ENCODE measurements at places on chromosomes 13 and 19.

DNA sequence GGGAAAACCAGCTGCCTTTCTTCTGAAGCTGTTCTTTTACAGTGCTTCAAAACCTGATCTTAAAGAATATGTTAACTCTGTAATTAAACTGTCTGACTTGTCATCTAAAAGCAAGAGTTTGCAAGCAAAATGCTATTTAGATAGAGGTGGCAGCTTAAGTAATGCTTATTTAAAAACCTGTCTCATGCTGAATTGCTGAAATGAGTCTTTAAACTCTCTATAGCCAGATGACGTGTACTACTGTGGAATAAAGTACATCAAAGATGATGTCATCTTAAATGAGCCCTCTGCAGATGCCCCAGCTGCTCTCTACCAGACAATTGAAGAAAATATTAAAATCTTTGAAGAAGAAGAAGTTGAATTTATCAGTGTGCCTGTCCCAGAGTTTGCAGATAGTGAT lies 22.9 kb downstream of the ITM2B start:
- H3K36me3 ChIP-seq = peaks cover 56% of the 10 kb centered on the region
- H3K4me3 ChIP-seq = no peak overlapping the region
- no peak overlapping the region for H3K27ac ChIP-seq

- H3K4me1 ChIP-seq = peaks cover 63% of the 10 kb centered on the region
- no peaks in the 10 kb centered on the region for H3K27me3 ChIP-seq
- H3K27ac ChIP-seq = 0 out of 2 replicates have a peak overlapping the region, but pooled peaks have one; percentile 21
Observed at GRCh38 chr13:23381866-23382265, 51.6 kb downstream of the SACS start.

GRCh38 chr13:82614086-82614485 lies 1268.2 kb downstream of the SLITRK1 start:
- H3K4me1 ChIP-seq = no peaks in the 10 kb centered on the region
- no peak for DNase-seq
- no peak overlapping the region for H3K27ac ChIP-seq

GRCh38 chr13:40181203-40181845 lies 485.1 kb downstream of the FOXO1 start:
- H3K4me3 ChIP-seq = no peak overlapping the region
- H3K36me3 ChIP-seq = no peaks in the 10 kb centered on the region
- no peaks in the 10 kb centered on the region for H3K27me3 ChIP-seq
- no peaks in the 10 kb centered on the region for H3K4me1 ChIP-seq
- H3K27ac ChIP-seq = no peak overlapping the region
- no peak for DNase-seq

GRCh38 chr19:32020538-32020937 lies 324.9 kb upstream of the ZNF507 start:
- H3K36me3 ChIP-seq = no peaks in the 10 kb centered on the region
- no peak overlapping the region for H3K4me3 ChIP-seq
- no peak for DNase-seq
- no peak overlapping the region for H3K27ac ChIP-seq

GRCh38 chr13:63308549-63309165 lies 1893.0 kb upstream of the PCDH20 start:
- H3K36me3 ChIP-seq = no peaks in the 10 kb centered on the region
- H3K4me1 ChIP-seq = no peaks in the 10 kb centered on the region
- no peak overlapping the region for H3K27ac ChIP-seq
- no peak overlapping the region for H3K4me3 ChIP-seq
- no peak for DNase-seq

DNA sequence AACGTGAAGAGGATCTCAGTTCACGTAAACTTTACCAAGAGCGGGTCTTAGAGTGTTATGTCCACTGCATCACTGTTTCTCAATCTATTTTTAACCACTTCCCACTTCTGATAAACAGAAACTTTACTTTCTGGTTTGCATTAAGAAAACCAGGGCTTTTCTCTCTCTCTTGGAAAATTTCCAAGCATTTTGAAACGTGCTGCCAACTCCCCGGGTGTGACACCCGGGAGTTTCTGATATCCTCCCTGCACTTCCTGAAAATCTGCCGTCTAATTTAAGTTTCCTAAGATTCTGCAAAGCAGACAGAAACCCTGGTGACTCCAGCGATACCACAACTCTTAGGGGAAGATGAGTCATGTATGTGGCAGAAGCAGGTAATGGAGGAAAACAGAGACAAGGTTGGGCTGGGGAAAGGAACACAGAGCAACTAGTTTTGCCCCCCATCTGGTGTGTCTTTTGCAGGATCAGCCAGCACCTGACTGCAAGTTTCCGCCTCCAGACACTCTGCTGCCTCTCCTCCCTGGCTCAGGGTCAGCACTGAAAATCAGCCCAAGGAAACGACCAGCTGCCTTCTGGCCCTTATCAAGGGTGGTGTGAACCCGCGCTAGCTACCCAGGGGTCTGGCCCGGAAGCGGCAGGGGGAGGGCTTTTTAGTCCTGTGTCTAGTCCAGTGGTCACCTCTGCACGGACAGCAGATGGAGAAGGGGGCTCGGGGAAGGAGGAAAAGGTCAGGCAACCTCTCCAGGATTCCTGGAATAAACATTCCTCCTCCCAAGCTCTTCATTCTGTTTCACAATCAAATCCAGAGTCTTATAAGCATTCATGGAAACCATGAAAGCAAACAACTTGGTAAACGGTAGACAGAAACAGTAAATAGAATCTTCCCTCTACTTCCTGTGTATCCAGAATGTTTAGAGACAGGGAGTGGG lies 11.3 kb upstream of the FFAR2 start:
- peaks cover 5% of the 10 kb centered on the region for H3K27me3 ChIP-seq
- H3K27ac ChIP-seq = no peak overlapping the region
- no peaks in the 10 kb centered on the region for H3K4me1 ChIP-seq

DNA sequence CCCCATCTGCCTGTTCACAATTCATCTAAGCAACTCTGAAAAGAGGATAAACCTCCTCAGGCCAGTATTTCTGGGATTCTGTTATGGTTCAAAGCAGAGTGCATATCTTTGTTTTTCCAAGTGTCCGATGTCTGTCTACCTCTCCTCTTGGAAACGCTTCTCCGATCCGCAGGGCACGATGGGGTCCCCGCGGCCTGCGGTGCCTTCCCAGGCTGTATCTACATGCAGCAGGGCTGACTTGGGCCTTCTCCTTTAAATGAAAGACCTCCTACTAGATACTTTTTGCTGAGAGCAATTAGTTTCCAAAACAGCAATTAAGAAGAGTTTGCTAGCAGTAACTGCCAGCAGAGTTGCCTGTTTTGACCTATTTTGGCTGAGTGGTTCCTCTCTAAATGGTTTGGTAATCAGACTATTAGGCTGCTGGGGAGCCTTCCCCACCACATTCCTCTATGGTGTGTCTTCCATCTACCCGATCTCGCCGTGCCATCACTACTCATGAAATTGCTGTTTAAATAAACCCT lies 23.5 kb downstream of the COL4A2 start:
- H3K27ac ChIP-seq = peak overlapping the region; percentile 92
- H3K4me3 ChIP-seq = peak overlapping the region; percentile 29
- peaks cover 22% of the 10 kb centered on the region for H3K36me3 ChIP-seq

- no peaks in the 10 kb centered on the region for H3K27me3 ChIP-seq
- no peak overlapping the region for H3K27ac ChIP-seq
- peak; percentile 1 for DNase-seq
- H3K4me3 ChIP-seq = no peak overlapping the region
- peaks cover 13% of the 10 kb centered on the region for H3K4me1 ChIP-seq
- H3K36me3 ChIP-seq = no peaks in the 10 kb centered on the region
Observed at GRCh38 chr13:27125357-27126282, 46.0 kb downstream of the USP12 start.

DNA sequence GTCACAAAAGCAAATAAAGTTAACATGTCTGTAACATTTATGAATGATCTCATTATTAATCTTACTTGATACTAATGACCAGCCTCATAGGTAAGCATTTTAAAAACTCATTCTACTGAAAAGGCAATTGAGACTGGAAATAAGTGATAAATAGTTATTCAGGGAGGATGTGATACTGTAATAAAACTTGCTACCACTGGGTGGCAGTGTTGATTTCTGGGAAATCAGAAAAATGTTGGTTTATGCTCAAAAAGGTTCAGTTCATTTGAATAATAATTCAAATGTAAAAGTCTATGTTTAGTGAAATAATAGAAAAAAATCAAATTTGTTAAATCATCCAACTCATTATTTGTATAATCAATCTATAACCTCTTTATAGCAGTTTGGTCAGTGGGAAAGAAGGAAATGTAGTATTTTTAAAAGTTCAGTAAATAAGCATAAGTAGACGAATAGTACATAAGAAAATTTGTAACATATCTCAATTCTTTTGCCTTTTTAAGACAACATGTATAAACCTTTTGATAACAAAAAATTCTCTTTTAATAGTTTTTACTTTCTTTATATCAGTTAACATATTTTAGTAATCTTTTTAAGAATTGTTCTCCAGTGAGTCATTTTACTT lies 9.6 kb downstream of the ABHD13 start:
- H3K36me3 ChIP-seq = peaks cover 12% of the 10 kb centered on the region
- H3K27me3 ChIP-seq = no peaks in the 10 kb centered on the region
- H3K27ac ChIP-seq = no peak overlapping the region
- H3K4me1 ChIP-seq = no peaks in the 10 kb centered on the region

- peaks cover 3% of the 10 kb centered on the region for H3K27me3 ChIP-seq
- no peak overlapping the region for H3K27ac ChIP-seq
- DNase-seq = peak; percentile 49
Observed at GRCh38 chr19:13396250-13397080, 109.8 kb downstream of the CACNA1A start.

DNA sequence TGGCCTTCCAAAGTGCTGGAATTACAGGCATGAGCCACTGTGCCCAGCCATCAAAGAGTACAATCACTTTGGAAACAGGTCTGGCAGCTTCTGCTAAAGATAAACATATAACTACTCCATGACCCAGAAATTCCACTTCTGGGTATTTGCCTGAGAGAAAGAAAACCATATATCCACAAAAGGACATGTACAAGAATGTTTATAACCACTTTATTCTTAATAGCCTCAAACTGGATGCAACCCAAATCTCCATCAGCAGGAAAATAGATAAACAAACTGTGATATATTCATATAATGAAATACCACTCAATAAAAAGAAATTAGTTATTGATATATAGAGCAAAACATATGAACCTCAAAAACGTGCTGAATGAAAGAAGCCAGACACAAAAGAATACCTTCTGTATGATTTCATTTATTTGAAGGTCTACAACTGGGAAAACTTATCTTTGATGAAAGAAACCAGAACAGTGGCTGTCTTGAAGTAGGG lies 40.5 kb downstream of the TEX26 start:
- no peak for DNase-seq
- no peaks in the 10 kb centered on the region for H3K27me3 ChIP-seq
- peaks cover 24% of the 10 kb centered on the region for H3K4me1 ChIP-seq
- no peak overlapping the region for H3K4me3 ChIP-seq
- H3K27ac ChIP-seq = no peak overlapping the region

- peaks cover 10% of the 10 kb centered on the region for H3K36me3 ChIP-seq
- no peaks in the 10 kb centered on the region for H3K27me3 ChIP-seq
- H3K4me1 ChIP-seq = peaks cover 42% of the 10 kb centered on the region
- H3K27ac ChIP-seq = peak overlapping the region; percentile 58
Observed at GRCh38 chr19:4976401-4977298, 7.7 kb downstream of the KDM4B start.

GRCh38 chr13:101631395-101631794 lies 178.9 kb downstream of the ITGBL1 start:
- H3K4me1 ChIP-seq = peaks cover 5% of the 10 kb centered on the region
- no peak overlapping the region for H3K4me3 ChIP-seq
- no peaks in the 10 kb centered on the region for H3K27me3 ChIP-seq
- no peak overlapping the region for H3K27ac ChIP-seq
- no peaks in the 10 kb centered on the region for H3K36me3 ChIP-seq

- H3K36me3 ChIP-seq = peaks cover 37% of the 10 kb centered on the region
- no peak overlapping the region for H3K27ac ChIP-seq
- no peak for DNase-seq
- H3K4me1 ChIP-seq = no peaks in the 10 kb centered on the region
Observed at GRCh38 chr19:33463199-33463598, 58.4 kb downstream of the PEPD start.

- H3K27me3 ChIP-seq = peaks cover 9% of the 10 kb centered on the region
- DNase-seq = no peak
- no peak overlapping the region for H3K4me3 ChIP-seq
- no peak overlapping the region for H3K27ac ChIP-seq
Observed at GRCh38 chr19:7722231-7722651, 9.7 kb downstream of the CLEC4G start.

GRCh38 chr19:7294558-7295212 lies 471 bp upstream of the INSR start:
- no peaks in the 10 kb centered on the region for H3K4me1 ChIP-seq
- H3K4me3 ChIP-seq = peak overlapping the region; percentile 41
- no peak overlapping the region for H3K27ac ChIP-seq
- peak; percentile 8 for DNase-seq
- no peaks in the 10 kb centered on the region for H3K36me3 ChIP-seq

GRCh38 chr13:40069173-40070044 lies 413.9 kb downstream of the COG6 start:
- H3K27me3 ChIP-seq = 0 out of 2 replicates have a peak, but pooled peaks cover 2% of the 10 kb centered on the region
- no peak overlapping the region for H3K4me3 ChIP-seq
- no peaks in the 10 kb centered on the region for H3K36me3 ChIP-seq
- peak; percentile 46 for DNase-seq
- no peak overlapping the region for H3K27ac ChIP-seq
- H3K4me1 ChIP-seq = peaks cover 4% of the 10 kb centered on the region

DNA sequence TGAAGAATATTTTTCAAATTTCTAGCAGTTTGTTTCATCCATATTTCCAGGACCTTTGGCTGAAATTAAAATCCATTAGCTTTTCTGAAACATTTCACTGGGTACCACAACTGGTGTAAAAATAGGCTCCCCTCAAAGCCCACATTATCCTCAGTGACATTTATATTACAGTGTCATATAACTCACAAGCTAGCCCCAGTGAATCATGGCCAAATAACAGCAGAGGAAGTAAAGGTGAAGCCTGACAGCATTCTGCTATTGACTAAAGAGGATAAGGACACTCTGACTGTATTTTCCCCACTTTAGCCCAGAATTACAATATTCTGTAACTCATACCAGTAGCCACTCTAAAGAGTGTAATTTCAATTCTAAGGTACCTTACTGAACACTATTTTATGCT lies 21.9 kb downstream of the KCTD12 start:
- no peak overlapping the region for H3K27ac ChIP-seq
- H3K27me3 ChIP-seq = no peaks in the 10 kb centered on the region
- no peak overlapping the region for H3K4me3 ChIP-seq
- no peaks in the 10 kb centered on the region for H3K36me3 ChIP-seq
- no peak for DNase-seq
- H3K4me1 ChIP-seq = no peaks in the 10 kb centered on the region

DNA sequence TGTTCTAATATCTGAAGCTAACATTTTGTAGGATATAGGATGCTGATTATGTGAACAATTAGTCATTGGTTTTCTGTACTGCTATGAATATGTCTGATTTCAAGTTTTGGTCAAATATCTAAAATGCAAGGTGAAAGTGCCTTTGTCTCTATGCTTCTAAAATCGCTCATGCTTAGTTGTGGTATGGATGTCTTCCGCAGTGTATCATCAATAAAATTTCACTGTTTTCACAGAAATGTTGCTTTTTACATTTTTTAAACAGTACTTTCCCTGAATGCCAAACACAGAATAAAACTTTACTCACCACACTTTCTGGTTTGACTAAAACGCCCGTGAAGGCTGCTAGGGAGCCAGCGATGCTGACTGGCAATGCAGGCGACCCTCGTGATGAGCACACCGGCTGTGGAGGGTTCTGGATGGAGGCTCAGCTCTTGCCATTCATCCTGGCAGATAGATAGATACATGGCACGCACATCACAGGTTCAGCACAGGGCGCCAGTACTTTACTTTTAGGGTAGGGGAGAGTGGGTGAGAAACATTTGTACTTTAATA lies 40.1 kb downstream of the SLC7A9 start:
- H3K4me3 ChIP-seq = no peak overlapping the region
- DNase-seq = no peak
- no peaks in the 10 kb centered on the region for H3K27me3 ChIP-seq
- no peak overlapping the region for H3K27ac ChIP-seq

GRCh38 chr19:1921326-1921725 lies 16.1 kb downstream of the ADAT3 start:
- no peak overlapping the region for H3K4me3 ChIP-seq
- no peaks in the 10 kb centered on the region for H3K27me3 ChIP-seq
- no peaks in the 10 kb centered on the region for H3K4me1 ChIP-seq
- no peak overlapping the region for H3K27ac ChIP-seq
- H3K36me3 ChIP-seq = peaks cover 56% of the 10 kb centered on the region
